ENCODE measurements at places on chromosomes 5 and 9.
A peak's percentile ranks its signal among the peaks of the same experiment; 100 is the strongest.

DNA sequence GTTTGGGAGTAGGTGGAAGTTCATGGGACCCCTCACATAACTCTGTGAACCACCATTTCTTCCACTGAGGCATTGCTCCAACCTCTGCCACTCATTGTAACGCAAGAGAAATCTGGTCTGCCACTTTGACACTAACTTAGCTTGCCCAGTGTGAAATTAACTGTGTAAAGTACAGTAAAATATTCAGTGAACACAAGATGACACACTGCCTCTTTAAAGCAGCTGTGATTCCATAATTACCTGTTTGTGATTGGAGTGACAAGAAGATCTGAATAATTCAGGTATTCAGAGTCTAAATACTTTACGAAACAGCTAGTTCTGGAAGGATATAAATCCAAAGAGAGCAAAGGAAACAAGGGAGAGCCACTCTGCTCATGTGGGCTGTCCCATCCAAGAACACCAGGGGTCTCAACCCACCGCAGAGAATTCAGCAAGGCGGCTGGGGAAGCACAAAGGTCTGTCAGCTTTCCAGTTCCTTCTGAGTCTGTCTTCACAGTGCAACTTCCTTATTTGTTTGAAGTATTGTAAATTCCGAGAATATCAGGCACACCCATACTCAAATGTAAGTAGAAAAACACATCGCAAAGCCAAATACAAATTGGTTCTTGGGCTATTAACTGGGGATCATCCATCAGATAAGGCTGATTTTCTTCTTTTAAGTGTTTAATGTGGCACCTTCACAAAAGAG lies 86.9 kb downstream of the GNAQ start:
- no peak for DNase-seq

DNA sequence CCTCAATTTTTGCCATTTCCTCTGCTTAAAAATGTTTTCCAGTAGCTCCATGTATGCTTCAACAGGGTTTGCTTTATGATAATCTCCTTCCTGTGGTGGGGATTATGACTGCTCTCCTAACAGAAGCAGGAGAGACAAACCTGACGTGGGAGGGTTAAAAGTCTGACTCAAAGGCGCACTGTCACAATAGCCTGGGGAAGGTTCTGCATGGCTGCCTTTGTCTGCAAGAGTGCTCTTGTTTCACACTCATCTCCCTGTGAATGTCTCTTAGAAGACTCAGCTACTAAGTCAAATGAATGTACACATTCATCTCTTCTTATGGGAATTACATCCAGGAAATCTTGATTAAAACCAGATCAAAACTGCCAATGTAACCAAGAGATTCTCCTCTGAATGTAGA lies 90.9 kb upstream of the MTAP start:
- no peak for DNase-seq

GRCh38 chr9:34589636-34590380 lies at the start of gene CNTFR:
TSS of gene CNTFR (minus strand) at chr9:34589724. CDS start at chr9:34568981, 20,743 bp downstream.
- peak; percentile 80 for DNase-seq

DNA sequence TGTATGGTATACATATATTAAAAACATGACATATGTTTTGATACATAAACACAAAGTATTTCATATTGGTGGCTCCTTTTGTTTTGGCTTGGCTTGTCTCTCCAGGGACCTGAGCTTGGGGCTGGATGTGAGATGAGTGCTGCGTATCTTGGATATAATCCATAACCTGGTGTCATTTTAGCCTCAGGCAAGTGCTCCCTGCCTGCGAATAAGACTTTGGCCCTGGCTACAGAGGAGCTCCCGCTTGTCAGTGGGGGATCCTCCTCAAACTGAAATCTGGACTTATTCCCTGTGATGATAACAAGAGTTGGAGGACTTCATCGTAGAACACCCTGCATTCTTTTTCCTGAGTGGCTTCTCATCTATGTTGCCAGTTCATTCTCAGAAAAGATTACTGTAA lies 341.7 kb upstream of the CLINT1 start:
- DNase-seq: peak; percentile 28

DNA sequence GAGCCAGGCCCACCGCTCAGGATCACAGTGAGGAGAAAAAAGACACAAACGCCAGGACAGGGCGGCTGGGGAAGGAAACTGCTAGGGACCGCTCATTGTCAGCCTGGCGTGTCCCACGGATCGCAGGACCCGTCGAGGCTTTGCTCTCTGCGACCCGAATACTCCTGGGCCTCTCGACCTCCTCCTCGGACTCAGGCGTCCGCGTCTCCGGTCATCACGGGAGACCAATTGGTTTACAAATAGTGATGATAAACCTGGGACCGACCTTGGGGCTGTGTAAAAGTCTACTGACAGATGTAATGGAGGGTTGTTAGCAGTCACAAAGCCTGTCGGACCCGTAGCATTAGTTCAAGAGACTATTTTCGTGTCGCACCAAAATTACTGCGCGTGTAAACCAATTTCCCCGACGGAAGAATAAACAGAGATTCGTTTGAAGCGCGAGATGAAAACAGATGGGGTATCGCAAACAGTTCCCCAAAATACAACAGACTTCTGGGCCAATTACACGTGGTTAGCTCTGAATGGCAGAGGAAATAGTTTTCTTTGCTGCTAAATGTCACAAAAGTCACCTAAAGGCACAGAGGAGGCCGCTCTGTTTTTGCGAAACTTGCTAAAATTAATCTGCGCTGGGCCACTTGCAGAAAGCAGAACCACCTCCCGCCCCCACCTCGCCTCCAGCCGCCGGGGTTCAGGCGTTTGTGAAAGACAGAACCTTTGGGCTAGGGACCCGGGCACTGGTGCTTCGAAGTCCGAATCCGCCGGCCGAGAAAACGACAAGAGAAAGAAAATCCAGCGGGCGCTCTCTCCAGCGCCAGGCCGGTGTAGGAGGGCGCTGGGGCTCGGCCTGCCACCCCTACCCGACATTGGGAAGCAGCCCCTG lies 67.6 kb downstream of the FOXD1 start:
- DNase-seq: no peak

- DNase-seq: no peak
Measured at GRCh38 chr5:673831-674629, 19.1 kb downstream of the TPPP start.

GRCh38 chr5:66829826-66830225 lies 233.6 kb downstream of the MAST4 start:
- DNase-seq: no peak

GRCh38 chr9:136171801-136172411 lies 33.0 kb downstream of the LHX3 start:
- no peak for DNase-seq

DNA sequence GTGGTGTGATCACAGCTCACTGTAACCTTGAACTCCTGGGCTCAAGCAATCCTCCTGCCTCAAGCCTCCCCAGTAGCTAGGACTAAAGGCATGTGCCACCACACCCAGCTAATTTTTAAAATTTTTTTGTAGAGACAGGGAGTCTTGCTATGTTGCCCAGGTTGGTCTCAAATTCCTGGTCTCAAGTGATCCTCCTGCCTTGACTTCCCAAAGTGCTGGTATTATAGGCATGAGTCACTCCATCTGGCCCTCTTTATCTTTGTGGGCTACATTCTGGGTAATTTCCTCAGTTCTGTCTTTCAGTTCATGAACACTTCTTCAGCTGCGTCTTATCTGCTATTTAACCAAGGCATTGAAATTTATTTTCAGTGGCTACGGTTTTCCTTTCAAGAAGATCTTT lies 196.6 kb upstream of the IER5L start:
- no peak for DNase-seq

- peak; percentile 51 for DNase-seq
Measured at GRCh38 chr9:108083160-108083750, 593.7 kb upstream of the KLF4 start.

- DNase-seq: no peak
Measured at GRCh38 chr5:31378136-31378535, 153.8 kb downstream of the DROSHA start.

DNA sequence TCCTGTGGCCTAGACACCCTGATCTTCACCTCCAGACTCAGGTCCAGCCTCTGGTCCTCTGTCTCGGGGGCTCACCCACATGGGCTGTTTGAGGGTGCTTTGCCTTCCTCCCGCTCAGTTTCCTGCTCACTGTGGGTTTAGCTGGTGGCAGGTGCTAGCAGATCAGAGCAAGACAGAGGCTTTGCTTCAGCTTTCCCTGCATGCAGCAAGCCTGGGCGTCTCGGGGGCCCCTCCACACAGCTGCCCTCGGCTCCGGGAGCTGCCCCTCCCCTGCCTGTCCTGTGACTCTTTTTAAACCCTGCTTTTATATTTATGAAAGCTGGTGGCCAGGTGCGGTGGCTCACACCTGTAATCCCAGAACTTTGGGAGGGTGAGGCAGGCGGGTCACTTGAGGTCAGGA lies 14.6 kb downstream of the MRPL36 start:
- DNase-seq: no peak

DNA sequence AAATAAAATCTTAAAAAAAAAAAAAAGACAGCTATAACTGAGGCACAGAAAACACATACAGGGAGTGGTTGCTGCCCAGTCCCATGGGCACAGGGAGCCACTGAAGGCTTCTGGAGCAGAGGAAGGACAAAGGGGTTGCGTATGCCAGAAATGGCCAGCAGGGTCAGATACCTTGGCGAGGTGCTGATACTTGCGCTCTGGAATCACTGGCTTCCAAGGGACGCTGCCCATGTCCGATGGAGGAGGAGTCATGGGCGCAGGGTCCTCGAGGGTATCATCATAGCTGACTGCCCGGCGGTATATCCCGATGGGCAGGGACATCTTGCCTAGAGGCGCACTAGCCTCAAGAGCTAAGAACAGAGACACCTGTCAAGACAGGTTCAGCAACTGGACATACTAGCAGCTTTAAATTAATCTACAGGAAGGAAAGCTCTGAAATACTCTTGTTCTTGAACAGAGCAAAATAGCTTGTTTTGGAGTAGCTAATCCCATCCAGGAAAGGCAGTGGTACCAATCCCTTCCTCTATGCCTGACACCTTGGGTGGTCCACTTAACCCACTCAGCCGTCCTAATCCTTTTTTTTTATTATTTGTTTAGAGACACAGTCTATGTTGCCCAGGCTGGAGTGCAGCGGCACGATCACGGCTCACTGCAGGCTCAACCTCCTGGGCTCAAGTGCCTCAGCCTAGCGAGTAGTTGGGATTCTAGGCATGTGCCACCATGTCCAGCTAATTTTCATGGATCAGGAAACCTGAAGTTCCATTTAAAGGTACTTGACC lies 6.0 kb downstream of the KIAA1191 start:
- DNase-seq: no peak

- DNase-seq: no peak
Measured at GRCh38 chr5:149550268-149550583, 1.0 kb downstream of the CSNK1A1 start.

DNA sequence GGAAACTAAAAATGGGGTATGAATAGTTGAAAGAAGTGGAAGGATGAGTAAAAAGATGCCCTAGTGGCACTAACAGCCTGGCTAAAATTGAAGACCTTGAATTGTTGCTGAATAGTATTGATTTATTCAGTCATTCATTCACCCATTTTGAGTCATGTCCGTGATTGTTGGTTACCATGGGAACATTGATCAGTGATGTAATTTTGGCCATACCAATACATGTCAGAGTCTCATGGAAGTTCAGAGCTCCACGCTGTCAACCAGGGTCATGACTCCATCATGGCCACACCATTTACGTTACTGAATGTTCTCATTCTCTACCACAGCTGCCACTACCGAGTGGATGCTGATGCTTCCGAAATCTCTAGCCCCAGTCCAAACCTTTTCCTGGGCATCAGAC lies 62.5 kb upstream of the FOXE1 start:
- no peak for DNase-seq

DNA sequence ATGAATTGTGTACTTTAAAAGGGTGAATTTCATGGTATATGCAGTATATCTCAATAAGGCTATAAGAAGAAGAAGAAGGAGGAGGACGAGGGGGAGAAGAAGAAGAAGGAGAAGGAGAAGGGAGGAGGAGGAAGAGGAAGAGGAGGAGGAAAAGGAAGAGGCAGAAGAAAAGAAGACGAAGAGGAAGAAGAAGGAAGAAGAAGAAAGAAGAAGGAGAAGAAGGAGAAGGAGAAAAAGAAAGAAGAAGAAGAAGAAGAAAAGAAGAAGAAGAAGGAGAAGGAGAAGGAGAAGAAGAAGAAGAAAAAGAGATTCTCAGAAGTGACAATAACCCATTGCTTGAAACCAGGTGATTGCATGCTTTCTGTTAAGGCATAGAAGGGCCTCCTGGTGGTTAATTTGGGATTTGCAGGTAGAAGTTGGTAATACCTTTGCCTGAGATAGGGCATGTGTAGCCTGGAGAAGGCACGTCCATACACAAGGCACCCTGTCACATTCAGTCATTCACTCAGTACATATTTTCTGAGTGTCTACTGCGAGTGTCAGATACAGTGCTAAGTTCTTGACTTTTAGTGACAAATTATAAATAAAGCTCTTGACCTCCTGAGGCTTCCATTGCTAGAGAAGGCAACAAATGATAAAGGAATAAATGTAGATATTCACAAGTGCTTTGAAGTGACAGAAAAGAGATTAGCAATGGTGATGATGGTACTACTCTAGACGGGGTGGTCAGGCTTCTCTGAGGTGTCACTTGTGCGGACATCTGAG lies 231.3 kb downstream of the NPR3 start:
- DNase-seq: no peak

GRCh38 chr5:81268521-81269196 lies 32.7 kb upstream of the ZCCHC9 start:
- DNase-seq: no peak

Measured in NCI-H1092 treated with DMSO at 0.1 percent for 48 hours (cell line).